Panc1 (cell line): ENCODE measurements at places on chromosomes 7 and 10. TPM values are rescaled to one million over a fixed set of nuclear protein-coding genes. Genes with fewer than 3 reads are reported as not detected.

DNA sequence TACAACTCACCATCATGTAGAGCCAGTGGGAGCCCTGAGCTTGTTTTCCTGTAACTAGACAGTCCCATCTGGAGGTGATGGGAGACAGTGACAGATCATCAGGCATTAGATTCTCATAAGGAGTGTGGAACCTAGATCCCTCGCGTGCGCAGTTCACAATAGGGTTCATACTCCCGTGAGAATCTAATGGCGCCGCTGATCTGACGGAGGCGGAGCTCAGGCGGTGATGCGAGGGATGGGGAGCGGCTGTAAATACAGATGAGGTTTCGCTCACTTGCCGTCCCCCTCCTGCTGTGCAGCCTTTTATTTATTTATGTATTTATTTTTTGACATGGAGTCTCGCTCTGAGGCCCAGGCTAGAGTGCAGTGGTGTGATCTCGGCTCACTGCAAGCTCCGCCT lies 139.3 kb downstream of the CAMK1D start:
- no peak for DNase-seq

GRCh38 chr10:81843042-81843441 lies 32.0 kb upstream of the NRG3 start:
- DNase-seq: no peak

NPFFR1 gene
- total RNA-seq: 0.05 TPM

DNA sequence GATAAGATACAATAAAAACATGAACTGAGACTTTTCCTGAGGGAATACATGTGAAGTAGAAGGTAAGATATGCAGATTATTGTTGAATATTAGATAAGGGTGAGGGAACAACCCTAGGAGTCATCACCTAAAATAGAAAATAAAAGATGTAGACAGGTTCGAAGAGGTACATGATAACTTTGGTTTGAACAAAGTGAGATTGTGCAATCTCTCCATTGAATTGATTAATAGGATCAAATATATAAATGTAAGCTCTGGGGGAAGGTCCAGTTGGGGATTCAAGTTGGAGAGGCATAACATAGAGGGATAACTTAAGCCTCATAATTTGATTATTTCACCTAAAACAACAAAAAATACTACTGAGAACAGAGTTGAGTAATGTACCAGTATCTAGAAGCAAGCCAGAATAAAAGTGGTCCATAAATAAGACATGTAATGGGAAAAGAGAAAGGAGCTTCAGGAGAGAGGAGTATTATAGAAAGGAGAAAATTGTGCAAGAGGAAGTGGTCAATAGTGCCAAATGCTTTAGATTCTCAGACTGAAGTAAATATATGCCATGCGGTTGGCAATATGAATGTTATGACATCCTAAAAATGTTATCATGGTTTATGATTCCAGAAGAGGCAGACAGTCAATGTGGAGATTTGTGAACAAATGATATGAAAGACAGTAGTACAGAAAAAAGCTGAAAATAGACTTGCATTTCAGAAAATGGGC lies 282.3 kb upstream of the CHRM2 start:
- DNase-seq: no peak

DNA sequence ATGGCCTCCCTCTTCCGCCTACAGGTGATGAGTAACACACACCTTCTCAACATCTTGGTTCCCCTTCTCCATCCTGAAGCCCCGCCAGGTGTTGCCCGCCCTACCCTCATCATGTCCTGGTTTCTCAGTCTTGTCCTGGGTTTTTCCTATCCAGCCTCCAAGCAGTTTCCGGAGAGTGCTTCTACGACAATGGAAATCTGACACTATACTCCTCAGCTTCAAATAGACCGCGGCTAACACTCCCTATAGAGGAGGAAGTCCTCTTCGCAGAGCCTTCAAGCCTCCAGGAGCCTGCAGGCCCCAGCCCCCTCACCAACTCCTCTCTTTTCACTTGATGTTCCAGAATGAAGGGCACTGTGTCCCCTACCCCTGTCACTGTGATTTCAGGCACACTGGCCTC lies 147.4 kb downstream of the PRPF18 start:
- no peak for DNase-seq

GRCh38 chr7:96388166-96388565 lies 66.3 kb upstream of the SLC25A13 start:
- DNase-seq: peak; percentile 36

DNA sequence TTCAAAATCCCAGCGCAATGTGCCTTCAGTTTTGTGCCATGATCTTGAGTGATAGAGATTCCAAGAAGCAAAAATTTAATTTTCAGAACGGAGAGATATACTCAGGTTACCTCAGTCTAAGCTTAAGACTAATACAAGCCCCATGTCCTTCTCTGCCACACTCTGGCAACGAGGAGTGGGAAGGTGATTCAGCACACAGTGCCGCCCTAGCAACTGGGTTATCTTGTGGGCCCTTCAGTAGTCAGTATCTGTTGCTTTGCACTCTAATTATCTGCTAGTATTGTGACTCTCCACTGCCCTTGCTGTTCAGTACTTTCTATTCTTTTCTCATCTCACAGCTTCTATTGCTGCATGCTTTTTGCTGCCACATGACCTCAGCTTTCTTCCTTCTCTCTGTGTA lies 39.2 kb upstream of the MKLN1 start:
- DNase-seq: no peak

GRCh38 chr7:18290865-18291264 lies 204.7 kb upstream of the HDAC9 start:
- DNase-seq: no peak

OPN4 gene
- not detected for total RNA-seq

DNA sequence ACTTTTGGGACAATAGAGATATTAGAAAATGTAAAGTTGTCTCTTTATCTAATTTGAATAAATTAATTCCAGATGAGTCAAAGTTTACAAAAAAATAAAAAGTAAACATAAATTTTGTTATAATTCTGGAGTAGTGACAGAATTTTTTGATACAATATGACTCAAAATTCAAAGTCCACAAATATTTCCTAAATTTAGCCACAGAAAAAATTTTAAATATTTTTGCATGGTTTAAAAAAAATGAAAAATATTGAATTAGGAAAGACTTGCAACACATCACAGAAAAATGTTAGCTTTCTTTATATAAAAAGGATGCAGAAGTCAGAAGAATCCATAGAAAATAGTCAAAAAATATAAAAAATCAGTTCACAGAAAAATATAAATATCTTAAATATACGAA lies 117.7 kb downstream of the ARHGAP21 start:
- no peak for DNase-seq

DNA sequence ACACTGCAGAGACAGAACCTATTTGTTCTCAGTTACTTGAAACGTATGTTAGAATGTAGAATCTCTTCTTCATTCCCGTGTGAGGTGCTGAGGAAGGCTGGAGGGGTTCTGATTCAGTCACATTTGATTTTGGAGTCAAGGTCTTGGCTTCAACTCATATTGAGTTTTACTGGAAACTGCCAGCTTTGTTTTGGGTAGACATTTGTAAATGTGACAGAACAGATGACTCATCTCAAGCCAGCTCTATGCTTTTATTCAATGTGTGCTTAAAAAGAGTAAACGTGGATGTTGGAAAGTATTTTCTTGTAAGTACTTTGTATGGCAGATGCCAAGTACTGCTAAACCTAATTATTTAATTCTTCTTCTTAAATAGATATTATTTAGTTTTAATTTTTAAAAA lies 780.8 kb upstream of the C7orf33 start:
- DNase-seq: no peak

- no peak for DNase-seq
These were observed 249.5 kb downstream of the RPS24 start for GRCh38 chr10:78283069-78283682.

C7orf33 gene
- total RNA-seq: not detected

DNA sequence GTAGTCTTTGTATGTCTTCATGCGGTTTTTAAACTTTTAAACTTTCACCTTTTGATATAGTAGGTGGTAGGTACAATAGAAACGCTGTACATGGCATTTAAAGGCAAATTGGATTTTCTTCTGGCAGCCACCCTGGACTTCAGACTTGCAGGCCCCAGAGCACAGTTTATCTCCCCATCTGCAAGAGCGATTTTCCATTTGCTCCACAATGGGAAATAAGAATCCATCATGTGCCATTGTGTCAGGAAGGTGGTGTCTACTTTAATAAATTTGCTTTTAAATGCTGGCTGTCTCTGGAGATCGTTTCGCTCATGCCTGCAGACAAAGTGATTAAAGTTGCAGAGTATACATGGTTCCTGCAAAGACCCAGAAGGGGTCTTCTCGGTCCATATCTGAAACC lies 38.9 kb downstream of the UNC5B start:
- no peak for DNase-seq

GRCh38 chr7:131390275-131390674 lies 62.6 kb downstream of the MKLN1 start:
- no peak for DNase-seq

- no peak for DNase-seq
These were observed 25.6 kb downstream of the IRF5 start for GRCh38 chr7:128963327-128963757.

DNA sequence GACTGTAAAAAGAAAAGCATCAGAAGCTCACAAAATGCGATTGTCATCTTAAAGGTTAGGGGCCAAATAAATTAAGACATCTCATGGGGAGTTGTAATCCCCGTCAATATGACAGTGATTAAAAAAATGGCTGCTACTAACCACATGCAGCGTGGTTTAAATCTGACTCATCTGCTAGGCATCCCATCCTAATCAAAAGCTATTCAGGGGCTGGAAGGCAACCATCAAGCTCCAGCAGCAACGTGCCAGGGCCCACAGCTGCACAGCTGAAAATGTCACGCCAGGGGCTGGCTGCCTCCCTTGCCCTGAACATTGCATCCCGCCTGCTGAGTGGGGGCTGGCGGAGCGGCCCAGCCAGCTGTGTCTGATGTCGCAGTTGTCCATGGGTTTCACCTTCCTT lies 66.3 kb upstream of the FRMD4A start:
- no peak for DNase-seq

DNA sequence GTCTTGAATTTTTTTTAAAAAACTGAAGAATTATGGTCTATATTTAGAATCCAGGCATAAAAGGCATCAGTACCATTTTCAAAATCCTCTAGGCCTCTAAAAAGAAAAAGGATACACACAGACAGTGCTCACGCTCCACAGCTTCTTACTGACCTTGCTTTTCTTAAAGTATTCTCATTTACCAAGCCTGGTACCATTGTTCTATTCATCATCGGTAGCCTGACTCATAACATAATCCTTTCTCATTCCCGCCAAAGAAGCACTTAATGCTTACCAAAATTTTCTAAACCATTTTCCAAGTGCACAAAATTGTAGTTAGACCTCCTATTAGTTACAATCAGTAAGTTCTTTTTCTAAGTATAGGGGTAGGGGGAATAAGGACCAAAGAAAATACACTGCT lies 54.6 kb downstream of the ATE1 start:
- DNase-seq: no peak

TAS2R41 gene
- not detected for total RNA-seq

- no peak for DNase-seq
These were observed 22.6 kb downstream of the GHRHR start for GRCh38 chr7:30986331-30986730.

DNA sequence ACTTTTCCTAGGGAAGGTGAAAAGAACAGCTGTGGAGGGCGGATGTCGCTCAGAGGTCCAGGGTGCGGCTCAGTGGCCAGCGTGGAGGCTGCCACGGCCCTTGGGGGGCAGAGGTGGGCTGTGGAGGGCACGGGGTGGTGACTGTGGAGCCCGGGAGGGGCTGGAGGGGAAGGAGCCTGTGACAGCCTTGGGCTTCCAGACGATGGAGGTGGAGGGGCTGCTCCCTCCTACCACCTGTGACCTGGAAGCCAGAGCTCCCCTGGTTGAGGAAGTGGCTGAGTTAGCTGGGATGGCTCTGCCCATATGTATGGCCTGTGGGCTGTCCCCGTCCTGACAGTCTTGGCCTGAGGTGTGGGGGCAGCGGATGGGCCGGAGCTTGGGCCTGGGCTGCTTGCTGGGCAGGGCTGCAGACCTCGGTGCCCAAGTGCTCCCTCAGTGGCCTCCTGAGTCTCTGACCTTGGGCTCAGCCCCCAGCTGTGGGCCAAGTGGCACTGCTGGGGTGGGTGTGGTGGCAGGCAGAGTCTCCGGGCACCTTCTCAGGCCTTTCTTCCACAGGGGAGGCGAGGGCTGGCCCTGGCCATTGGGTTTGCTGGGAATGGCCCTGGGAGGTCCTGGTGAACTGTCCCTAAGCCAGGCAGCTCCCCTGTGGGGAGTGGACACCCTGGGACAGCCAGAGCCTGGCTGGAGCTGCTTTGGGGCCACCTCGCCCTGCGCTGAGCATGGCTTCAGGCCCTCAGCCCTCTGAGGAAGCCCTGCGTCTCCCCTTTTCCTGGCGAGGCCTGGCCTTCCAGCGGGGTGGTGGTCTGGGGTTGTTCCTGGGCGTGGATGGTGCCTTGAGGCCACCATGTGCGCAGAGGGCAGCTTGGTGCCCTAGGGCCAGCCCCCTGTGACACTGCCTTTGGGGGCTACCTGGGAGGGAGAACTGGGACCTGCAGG lies 3.9 kb downstream of the BRI3 start:
- no peak for DNase-seq

GIMAP7 gene
- total RNA-seq: 0.33 TPM

- no peak for DNase-seq
These were observed 17.8 kb upstream of the CH25H start for GRCh38 chr10:89224739-89225443.

ITPRIP gene
- 55.0 TPM for total RNA-seq

PNLIPRP3 gene
- not detected for total RNA-seq

MOSPD3 gene
- total RNA-seq: 25.0 TPM

GRCh38 chr7:35804231-35804970 lies 3.5 kb downstream of the SEPTIN7 start:
- DNase-seq: no peak

- DNase-seq: no peak
These were observed 36.9 kb upstream of the GNA12 start for GRCh38 chr7:2880874-2881533.

DNA sequence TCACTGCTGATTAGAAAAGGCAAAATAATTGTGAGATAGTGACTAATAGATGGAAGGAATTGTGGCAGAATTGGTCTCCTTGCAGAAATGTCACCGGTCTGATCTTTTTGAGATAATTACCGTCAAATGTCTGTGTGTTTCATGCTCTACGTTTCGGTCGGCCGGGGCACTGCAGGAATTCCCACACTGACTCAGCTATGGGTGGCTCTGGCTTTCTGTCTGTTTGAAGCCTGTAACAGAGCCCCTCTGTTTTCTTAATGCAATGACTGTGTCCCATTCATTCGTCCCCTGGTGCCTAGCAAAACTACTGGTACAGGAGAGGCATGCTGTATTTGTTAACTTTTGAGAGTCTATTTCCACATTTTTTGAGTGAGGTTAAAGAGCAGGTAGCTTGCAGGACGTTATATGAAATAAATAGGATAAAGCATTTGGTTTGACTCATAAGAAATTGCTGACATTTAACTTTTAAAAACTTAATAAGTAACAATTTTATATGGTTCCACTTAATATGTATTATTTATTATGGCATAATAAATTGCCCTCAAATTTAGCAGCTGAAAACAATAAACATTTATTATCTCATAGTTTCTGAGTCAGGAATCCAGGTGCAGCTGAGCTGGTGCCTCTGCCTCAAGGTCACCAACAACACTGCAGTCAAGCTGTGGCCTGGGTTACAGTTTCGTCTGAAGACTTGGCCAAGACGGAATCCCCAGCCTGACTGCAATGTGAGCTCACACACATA lies 53.3 kb upstream of the CTBP2 start:
- no peak for DNase-seq

GRCh38 chr7:150369748-150370501 lies 1.3 kb downstream of the REPIN1 start:
- no peak for DNase-seq
